Activated T-cell treated with anti-CD3 and anti-CD28 coated beads, Interleukin-2, amount 50 U/mL, for 4 hours (primary cell): ENCODE measurements at places on chromosomes 6 and 20. TPM values are rescaled to one million over a fixed set of nuclear protein-coding genes. Genes with fewer than 3 reads are reported as not detected.

The OR5V1 gene
- total RNA-seq: not detected

The EYA2 gene
- total RNA-seq: not detected

The CCDC167 gene
- total RNA-seq: 52.2 TPM

The CLDN20 gene
- not detected for total RNA-seq

The NFKBIL1 gene
- total RNA-seq: 9.3 TPM

The SIRPD gene
- total RNA-seq: not detected

The GLP1R gene
- 0.16 TPM for total RNA-seq

The HLA-DQB1 gene
- 3.8 TPM for total RNA-seq

The AGPAT4 gene
- 2.0 TPM for total RNA-seq

The HLA-DPA1 gene
- 31.5 TPM for total RNA-seq

The MEI4 gene
- total RNA-seq: not detected

The C2 gene
- 1.0 TPM for total RNA-seq
